ENCODE measurements at places on chromosomes 2 and 18. TPM values are rescaled to one million over a fixed set of nuclear protein-coding genes. Genes with fewer than 3 reads are reported as not detected.

The MEP1B gene
- total RNA-seq: 0.33 TPM

DNA sequence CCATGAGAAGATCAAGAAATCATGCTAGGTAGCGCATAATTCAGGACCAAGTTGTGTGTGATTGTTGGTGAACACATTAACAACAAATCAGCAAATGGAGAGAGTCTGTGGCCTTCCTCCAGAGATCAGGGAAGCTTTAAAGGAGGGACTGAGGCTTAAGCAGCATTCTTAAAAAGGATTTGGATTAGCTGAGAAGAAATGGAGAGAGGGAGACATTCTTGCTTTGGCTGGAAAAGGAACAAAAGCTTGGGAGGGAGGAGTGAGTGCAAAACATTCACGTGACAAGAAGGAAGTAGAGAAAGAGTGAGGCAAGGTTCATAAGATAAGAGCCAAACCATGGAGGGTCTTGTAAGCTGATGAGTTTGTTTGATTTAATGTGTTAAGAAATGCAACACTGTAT lies 75.6 kb downstream of the SRD5A2 start:
- no peaks in the 10 kb centered on the region for H3K4me1 ChIP-seq
- no peak overlapping the region for H3K27ac ChIP-seq
- no peaks in the 10 kb centered on the region for H3K27me3 ChIP-seq
- DNase-seq: no peak
- H3K4me3 ChIP-seq: no peak overlapping the region

The TANC1 gene
- 18.9 TPM for total RNA-seq

The LINC00305 gene
- total RNA-seq: not detected

The PTPRN gene
- 0.33 TPM for total RNA-seq

The KLHL30 gene
- 0.98 TPM for total RNA-seq

DNA sequence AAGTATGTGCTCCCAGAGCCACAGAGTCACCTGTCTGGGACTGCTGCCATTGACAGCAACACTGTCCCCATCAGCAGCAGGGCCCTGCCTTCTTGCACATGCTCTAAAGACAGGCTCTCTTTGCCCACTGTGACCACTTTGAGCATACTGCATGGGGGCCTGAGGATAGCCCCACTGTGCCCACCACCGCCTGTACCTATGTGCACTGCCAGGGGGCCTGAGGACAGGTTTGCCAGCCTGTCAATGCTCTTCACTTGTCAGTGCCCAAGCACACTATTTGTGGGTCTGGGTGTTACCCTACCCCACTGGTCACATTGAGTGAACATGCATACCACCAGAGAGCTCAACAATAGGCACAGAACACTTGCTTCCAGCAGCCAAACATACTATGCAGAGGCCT lies 1137.0 kb upstream of the FANCL start:
- H3K27me3 ChIP-seq: no peaks in the 10 kb centered on the region
- H3K27ac ChIP-seq: no peak overlapping the region
- no peaks in the 10 kb centered on the region for H3K4me1 ChIP-seq
- no peak overlapping the region for H3K4me3 ChIP-seq

- H3K27me3 ChIP-seq: no peaks in the 10 kb centered on the region
- H3K4me3 ChIP-seq: no peak overlapping the region
- H3K36me3 ChIP-seq: no peaks in the 10 kb centered on the region
- H3K27ac ChIP-seq: no peak overlapping the region
- H3K4me1 ChIP-seq: no peaks in the 10 kb centered on the region
Measured at GRCh38 chr2:2000018-2000723, 255.9 kb upstream of the PXDN start.

- no peak for DNase-seq
- no peaks in the 10 kb centered on the region for H3K4me1 ChIP-seq
- no peaks in the 10 kb centered on the region for H3K36me3 ChIP-seq
- no peaks in the 10 kb centered on the region for H3K27me3 ChIP-seq
Measured at GRCh38 chr2:120693121-120693520, 42.5 kb upstream of the GLI2 start.

The ERBB4 gene
- 53.1 TPM for total RNA-seq

DNA sequence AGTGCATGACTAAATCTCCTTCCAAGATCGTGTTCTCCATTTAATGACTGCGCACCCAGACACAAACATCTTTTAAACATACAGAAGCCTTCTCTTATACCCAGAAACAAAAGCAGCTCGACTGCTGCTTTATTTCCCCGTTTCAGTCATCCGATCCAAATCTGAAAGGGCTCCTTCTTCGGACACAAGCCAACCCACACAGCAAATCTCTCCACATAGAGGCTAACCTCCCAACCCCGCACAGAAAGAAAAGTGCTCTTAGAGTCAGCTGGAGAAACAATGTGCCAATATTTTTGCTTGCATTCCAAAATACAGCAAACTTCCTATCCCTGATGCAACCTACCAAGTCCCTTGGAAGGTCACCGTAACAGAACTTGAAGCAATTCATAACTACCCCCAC lies 29.1 kb downstream of the GAREM1 start:
- H3K27ac ChIP-seq: no peak overlapping the region
- no peaks in the 10 kb centered on the region for H3K27me3 ChIP-seq
- H3K4me3 ChIP-seq: no peak overlapping the region
- H3K4me1 ChIP-seq: no peaks in the 10 kb centered on the region

The L3MBTL4 gene
- total RNA-seq: 7.8 TPM

- no peaks in the 10 kb centered on the region for H3K36me3 ChIP-seq
- H3K27ac ChIP-seq: no peak overlapping the region
- no peaks in the 10 kb centered on the region for H3K4me1 ChIP-seq
- no peak overlapping the region for H3K4me3 ChIP-seq
Measured at GRCh38 chr18:79926715-79927606, 24.5 kb downstream of the SLC66A2 start.

The PARD3B gene
- total RNA-seq: 66.2 TPM

- no peak overlapping the region for H3K27ac ChIP-seq
- no peaks in the 10 kb centered on the region for H3K4me1 ChIP-seq
- no peak for DNase-seq
- H3K36me3 ChIP-seq: no peaks in the 10 kb centered on the region
- no peak overlapping the region for H3K4me3 ChIP-seq
Measured at GRCh38 chr2:106839849-106840595, 45.9 kb downstream of the ST6GAL2 start.

DNA sequence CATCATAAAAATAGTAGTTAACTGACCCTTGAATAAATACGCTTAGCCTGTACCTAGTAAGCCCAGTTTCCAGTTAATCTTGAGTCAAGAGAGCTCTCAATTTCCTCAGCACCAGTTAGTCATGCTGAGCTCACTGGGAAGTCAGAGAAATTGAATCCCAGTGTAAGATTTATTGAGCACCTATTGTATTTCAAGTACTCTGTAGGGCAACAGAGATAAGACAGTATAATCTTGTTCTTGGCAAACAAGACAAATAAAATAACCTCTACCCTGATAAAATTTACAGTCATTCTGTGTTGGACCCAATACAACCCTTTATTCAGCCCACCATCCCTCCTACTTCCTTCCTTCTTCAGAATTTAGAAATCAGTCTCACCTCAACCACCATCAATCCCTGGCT lies 71.9 kb upstream of the NRP2 start:
- no peaks in the 10 kb centered on the region for H3K4me1 ChIP-seq
- H3K4me3 ChIP-seq: no peak overlapping the region
- no peaks in the 10 kb centered on the region for H3K27me3 ChIP-seq

- peak overlapping the region; percentile 42 for H3K4me3 ChIP-seq
- no peak overlapping the region for H3K27ac ChIP-seq
- H3K36me3 ChIP-seq: no peaks in the 10 kb centered on the region
- no peaks in the 10 kb centered on the region for H3K4me1 ChIP-seq
- no peak for DNase-seq
Measured at GRCh38 chr2:197786010-197786877, 1.1 kb upstream of the BOLL start.

GRCh38 chr18:29596959-29597358 lies 1420.0 kb upstream of the CDH2 start:
- no peaks in the 10 kb centered on the region for H3K4me1 ChIP-seq
- no peak overlapping the region for H3K4me3 ChIP-seq
- H3K27ac ChIP-seq: no peak overlapping the region
- DNase-seq: no peak
- H3K36me3 ChIP-seq: no peaks in the 10 kb centered on the region

DNA sequence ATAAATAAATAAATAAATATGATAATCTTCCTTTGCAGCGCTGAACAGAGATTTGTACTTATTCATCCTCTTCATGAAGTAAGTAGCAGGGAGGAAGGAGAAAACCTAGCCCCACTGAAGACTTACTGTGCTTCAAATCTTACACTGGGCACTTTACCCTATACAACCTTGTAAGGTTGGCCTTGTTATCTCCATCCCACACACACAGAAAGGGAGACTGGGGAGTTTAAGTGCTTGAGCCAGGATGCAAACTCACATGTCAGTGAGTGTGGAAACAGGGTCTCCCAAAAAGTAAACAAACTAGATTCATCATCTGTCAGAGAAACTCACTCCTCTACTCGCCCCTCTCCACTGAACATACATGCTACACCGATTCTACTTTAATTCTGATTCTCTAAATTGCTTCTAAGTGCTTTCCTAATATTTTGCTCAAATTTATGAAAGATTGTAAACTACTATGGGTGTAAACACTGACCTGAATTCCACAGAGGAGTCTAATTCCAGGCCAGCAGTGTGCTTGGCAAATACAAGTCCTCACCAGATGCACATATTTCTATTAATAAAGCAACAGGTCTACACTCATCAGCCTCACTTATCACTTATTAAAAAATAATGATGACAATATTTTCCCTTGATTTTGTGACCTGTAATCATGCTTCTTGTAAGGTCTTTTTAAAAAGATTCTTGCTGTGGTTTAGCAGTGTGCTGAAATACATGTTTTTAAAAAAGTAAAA lies 155.5 kb downstream of the TCF4 start:
- H3K36me3 ChIP-seq: no peaks in the 10 kb centered on the region
- no peaks in the 10 kb centered on the region for H3K27me3 ChIP-seq
- no peak overlapping the region for H3K27ac ChIP-seq
- no peaks in the 10 kb centered on the region for H3K4me1 ChIP-seq

GRCh38 chr18:75783566-75784281 lies 356.2 kb upstream of the SMIM21 start:
- no peaks in the 10 kb centered on the region for H3K4me1 ChIP-seq
- DNase-seq: no peak
- H3K27ac ChIP-seq: no peak overlapping the region
- no peak overlapping the region for H3K4me3 ChIP-seq
- no peaks in the 10 kb centered on the region for H3K36me3 ChIP-seq

- no peaks in the 10 kb centered on the region for H3K36me3 ChIP-seq
- H3K27ac ChIP-seq: no peak overlapping the region
- no peak overlapping the region for H3K4me3 ChIP-seq
- DNase-seq: no peak
- H3K27me3 ChIP-seq: no peaks in the 10 kb centered on the region
- no peaks in the 10 kb centered on the region for H3K4me1 ChIP-seq
Measured at GRCh38 chr18:13465124-13465446, 246.5 kb downstream of the LDLRAD4 start.

DNA sequence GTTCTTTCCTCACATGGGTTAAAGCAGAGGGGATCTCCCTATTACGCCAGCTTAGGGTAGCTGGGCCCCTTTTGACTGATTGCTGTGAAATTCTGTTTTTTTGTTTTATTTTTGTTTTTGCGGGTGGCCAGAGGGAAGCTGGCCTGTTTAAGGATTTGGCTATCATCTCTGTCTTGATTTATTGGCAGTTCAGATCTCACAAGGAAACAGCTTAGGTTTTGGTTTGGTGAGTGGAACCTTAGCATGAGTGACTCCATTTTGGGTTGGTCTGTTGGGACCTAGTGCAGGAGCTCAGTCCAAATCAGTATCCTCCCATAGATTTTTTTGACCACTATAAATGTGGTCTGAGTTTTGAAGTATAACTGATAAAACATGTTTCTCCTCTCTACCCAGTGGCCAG lies 25.6 kb upstream of the NTSR2 start:
- no peak overlapping the region for H3K27ac ChIP-seq
- H3K36me3 ChIP-seq: no peaks in the 10 kb centered on the region
- peaks cover 11% of the 10 kb centered on the region for H3K4me1 ChIP-seq
- H3K4me3 ChIP-seq: no peak overlapping the region

DNA sequence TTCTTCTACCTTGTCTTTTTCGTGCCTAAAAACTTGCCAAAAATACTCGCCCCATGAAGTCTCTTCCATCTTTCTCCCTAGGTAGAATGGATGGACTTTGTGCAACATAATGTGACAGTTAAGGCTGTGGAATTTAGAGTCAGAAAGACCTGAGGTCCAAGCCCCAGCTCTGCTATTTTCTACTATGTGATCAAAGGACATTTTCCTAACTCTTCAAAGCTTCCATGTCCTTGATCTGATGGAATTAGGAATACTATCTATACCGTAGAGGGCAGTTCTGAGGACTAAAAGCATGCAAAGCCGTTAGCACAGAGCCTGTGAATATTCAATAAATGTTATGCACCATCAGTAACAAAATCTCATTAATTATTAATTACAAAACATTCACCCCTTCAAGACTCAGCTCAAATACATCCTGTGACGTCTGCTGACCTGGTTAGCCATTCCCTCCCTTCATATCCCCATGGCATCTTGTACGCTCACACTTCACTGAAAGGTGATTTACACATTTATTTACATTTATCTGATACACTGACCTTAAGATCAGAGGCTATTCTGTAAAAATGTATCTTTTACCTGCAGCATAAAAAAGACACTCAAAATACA lies 15.1 kb downstream of the IWS1 start:
- H3K36me3 ChIP-seq: no peaks in the 10 kb centered on the region
- no peak overlapping the region for H3K27ac ChIP-seq
- H3K4me3 ChIP-seq: no peak overlapping the region
- H3K4me1 ChIP-seq: peaks cover 15% of the 10 kb centered on the region
- H3K27me3 ChIP-seq: no peaks in the 10 kb centered on the region
- no peak for DNase-seq

DNA sequence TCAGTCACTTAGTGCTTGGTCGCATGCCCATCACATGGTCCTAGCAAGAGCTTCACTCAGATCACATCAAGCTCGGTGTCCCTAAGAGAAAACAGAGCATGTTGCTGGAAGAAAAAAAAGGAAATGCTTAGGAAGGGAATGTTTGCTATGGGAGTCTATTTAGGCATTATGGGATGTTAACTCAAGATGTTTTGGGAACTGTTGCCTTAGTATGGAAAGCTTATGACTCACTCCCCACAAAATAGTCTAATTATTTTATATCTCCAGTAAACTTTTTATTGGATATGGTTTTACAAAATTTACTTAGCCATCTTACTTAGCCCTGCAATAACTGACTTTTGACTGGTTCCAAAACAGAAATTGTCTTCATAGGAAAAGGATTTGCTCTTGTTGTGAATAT lies 439.5 kb upstream of the ZEB2 start:
- H3K4me1 ChIP-seq: no peaks in the 10 kb centered on the region
- no peaks in the 10 kb centered on the region for H3K27me3 ChIP-seq
- no peak overlapping the region for H3K4me3 ChIP-seq

DNA sequence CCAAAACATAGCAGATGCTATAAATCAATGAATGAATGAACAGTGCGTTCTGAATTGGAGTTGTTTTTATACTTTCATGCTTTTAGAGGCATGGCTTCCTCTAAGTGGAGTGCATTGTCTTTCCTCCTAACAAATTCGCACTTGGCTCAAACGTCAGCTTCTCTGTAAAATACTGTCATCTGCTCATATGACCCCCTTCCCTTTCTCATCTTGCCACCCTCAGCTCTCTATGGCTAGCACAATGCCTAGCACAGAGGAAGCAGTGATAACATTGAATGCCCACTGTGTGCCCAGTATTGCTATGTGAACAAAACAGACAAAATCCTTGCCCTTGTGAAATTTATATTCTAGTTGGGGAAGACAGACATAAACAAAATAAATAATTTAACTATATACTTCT lies 258.8 kb downstream of the MREG start:
- no peak overlapping the region for H3K27ac ChIP-seq
- H3K36me3 ChIP-seq: no peaks in the 10 kb centered on the region
- H3K27me3 ChIP-seq: no peaks in the 10 kb centered on the region
- no peak overlapping the region for H3K4me3 ChIP-seq

All from breast epithelium (tissue), 4 donors.